ENCODE measurements at places on chromosomes 3 and 15.

DNA sequence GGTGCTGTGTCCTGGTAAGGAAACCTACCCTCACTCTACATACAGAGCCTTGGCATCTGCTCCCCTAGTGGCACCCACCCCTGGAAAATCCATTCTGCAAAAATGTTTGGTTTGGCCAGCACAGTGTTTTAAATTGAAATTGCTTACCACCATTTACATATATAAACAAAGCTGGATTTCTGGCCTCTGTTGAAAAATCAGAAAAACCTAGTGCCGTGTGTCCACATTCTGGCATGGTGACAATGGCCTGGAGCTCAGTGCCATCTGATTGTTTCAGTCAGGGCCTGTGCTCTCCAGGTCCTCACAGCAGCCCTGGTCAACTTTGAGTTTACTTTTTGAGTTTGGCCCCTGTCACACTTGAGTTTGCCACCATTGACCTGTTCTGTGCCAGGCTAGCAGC, 2.9 kb upstream of the IL17RC start:
- DNase-seq = no peak

DNA sequence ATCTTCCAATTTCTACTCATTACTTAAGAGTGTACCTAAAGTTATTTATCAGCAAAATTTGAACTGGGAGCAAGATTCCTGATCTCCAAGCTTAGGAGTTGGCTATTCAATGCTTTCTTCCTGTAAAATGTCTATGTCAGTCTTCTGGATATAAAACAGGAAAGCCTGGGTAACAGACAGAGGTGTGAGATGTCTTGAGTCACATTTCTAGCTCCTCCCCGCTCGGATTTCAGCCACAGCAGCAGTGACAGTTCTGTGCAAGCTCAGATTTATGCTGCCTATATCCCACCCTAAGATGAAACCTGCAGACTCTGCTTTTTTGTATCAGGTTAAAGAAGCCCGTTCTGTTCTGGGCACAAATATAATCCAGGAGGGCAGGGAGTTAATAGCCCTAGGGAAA, 2.1 kb upstream of the ARMC8 start:
- no peak for DNase-seq

DNA sequence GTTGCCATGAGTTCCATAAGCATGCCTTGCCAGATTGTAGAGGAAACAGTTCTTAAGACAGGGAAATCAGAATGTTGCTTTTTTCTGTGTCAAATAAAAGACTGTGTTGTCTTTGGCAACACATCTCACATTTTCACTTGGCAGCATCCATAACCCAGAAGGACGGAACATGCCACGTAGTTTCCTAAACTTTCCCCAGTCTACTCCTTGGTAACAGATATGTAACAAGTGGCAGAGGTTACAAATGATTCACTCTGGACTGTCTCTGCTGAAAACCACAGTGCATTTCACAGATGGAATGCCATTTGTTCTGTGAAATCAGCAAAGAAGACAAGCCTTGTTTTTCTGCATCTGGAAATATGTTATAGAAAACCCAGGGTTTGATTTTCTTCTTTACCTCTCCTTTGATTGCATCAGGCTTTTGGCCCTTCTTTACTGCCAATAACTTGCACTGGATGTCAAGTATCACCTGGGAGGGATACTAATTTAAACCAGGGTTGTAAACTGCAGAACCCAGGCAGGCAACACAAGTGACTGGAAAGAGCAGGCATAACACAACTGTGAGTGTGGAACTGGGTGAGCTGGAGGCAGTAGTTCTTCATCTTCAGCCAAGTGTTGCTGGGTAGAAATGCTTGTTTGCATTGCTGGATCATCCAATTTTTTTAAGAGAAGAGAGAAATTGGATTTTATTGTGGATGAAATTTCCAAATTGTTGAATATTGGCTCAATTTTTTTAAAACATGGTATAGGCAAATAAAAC, 124.4 kb upstream of the FOXB1 start:
- DNase-seq = no peak

GRCh38 chr3:81761904-81762580, 597 bp upstream of the GBE1 start:
- no peak for DNase-seq

GRCh38 chr3:185270262-185270955, 16.6 kb upstream of the EHHADH start:
- peak; percentile 57 for DNase-seq

DNA sequence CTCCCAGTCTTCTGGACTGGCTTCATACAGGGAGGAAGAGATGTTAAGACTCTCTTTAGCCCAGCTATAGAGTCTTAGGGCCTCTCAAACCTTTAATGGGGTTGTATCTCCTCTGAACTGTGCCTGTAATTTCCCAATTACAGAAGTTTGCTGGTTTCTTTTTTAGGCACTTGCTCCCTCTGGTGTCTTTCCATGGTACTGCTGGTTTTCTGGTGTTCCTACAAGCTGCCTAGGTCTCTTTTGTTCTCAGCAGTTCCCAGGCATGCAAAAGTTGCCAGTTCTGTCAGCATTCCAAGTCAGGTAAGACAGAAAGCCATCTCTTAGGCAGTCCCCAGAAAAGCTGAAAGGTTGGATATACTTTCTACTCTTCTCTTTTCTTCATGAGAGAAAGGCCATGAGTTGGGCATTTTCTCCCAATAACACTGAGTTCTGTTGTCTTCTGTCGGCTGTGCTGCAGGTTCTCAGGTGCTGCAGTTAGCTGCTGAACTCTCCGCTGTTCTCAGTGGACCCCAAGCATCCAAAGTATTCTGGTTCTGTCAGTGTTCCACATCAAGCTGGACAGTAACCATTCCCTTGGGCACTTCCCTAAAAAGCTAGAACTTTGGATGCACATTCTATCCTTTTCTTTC, 54.4 kb upstream of the EHHADH start:
- peak; percentile 21 for DNase-seq

- no peak for DNase-seq
These were observed 41.6 kb upstream of the TMEM87A start for GRCh38 chr15:42314818-42315217.

- DNase-seq = no peak
These were observed 147.9 kb downstream of the OR4M2 start for GRCh38 chr15:22228101-22228762.

- no peak for DNase-seq
These were observed 12.3 kb upstream of the KLHL40 start for GRCh38 chr3:42673082-42673481.

DNA sequence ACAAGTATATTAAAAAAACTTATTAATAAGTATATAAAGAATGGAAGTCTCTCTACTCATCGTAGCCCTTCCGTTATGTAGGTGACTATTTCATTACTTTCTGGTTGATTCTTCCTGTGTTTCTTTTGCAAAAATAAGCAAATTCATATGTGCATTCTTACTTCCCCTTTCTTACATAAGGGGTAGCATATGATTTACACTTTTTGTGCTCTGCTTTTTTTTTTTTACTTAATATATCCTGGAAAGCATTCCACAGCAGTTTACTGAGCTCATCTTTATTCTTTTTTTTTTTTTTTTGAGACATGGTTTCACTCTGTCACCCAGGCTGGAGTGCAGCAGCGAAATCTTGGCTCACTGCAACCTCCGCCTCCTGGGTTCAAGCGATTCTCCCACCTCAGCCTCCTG, 12.9 kb downstream of the SCAMP5 start:
- no peak for DNase-seq

- DNase-seq = no peak
These were observed 3.5 kb upstream of the POPDC2 start for GRCh38 chr3:119663885-119664284.

- DNase-seq = no peak
These were observed 24.6 kb upstream of the GATA2 start for GRCh38 chr3:128517648-128518047.

DNA sequence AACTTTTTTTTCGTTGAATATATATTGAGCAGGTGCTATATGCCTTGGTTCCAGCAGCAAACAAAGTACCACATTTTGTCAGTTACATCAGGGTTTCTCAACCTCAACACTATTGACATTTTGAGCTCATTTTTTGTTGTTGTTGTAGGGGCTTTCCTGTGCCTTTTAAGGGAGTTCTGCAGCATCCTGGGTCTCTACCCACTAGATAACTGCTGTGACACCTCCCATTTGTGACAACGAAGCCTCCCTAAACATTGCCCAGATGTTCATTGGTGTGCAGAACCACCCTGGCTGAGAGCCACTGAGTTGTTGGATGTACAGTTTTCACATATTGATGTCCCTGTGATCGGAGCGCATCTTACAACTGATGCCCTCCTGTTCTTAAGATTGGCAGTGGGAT, 382.6 kb downstream of the PTPRG start:
- DNase-seq = no peak

GRCh38 chr3:133277813-133278212, 122.0 kb upstream of the BFSP2 start:
- DNase-seq = no peak

DNA sequence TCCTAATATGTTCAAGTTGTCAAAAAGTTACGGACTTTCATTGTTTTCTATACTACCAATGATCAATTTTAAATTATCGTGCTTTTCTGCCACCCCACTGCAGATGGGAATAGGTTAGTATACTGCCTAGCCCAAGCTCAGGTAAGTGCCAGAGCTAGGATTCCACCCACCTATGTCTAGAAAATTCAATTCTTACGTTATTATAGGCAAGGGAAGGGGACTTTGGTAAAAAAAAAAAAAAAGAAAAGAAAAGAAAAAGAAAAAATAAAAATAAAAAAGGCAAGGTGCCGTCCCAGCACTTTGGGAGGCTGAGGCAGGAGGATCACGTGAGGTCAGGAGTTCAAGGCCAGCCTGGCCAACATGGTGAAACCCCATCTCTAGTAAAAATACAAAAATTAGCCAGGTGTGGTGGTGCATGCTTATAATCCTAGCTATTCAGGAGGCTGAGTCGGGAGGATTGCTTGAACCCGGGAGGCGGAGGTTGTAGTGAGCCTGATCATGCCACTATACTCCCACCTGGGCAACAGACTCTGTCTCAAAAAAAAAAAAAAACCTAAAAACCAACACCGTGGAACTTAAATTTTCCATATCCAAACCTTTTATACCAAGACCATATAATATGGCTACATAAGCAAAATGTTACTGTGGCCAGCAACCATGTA, 1.3 kb downstream of the RPL22L1 start:
- DNase-seq = no peak

DNA sequence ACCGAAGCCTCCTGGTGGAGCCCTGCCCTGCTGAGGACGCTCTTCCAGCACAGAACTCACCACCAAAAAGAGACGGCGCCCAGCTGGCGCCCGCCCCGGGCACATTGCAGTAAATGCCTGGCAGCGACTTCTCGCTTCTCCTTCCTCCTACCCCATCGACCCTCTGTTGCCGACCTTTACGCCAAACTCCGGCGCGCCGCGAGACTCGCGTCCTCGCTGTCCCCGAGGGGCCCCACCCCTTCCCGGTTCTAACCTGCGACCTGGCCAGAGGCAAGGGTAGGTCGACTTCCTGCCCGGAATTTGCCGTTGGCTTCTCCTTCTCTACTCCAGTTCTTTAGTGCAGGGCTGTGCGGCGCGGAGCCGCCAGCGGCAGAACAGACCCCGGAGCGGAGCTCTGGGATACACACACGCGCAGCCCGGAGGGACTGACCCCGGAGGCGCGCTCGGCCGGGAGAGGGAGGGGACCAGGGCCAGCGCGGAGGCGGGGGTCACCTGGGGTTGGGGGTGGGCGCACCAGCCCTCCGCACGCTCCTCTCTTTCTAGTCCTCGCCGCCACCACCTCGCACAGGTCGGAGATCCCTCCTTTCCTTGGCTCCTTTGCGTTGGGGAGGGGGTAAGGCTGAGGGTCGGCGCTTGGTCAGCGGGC, 226.6 kb upstream of the AZI2 start:
- no peak for DNase-seq

DNA sequence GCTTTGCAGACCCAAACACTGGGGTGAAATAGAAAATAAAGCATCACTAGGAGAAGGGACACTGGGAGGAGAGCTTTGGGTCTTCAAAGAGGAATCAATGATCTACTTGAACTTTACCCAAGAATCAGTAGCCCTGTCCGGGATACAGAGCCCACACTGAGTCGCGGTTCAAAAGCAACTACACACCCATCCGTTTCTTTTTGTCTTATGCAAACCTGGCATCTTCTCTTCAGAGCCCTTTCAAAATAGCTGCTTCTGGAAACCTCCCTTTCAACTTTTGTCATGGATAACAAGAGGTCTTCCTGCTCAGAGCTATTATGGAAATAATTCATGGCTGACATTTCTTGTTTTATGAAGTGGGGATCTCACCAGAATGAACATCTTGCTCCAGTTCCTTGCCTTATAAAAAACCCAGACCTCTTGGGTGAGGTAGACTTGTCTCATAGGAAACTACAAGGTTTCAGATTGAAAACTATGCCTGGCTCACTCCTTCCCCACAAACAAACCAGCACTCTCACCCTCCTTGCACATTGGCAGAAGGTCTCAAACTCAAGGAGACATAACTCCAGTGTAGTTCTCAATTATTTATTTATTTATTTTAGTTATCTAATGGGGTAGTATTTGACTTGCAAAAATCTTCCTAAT, 115.1 kb upstream of the ARHGEF3 start:
- no peak for DNase-seq

DNA sequence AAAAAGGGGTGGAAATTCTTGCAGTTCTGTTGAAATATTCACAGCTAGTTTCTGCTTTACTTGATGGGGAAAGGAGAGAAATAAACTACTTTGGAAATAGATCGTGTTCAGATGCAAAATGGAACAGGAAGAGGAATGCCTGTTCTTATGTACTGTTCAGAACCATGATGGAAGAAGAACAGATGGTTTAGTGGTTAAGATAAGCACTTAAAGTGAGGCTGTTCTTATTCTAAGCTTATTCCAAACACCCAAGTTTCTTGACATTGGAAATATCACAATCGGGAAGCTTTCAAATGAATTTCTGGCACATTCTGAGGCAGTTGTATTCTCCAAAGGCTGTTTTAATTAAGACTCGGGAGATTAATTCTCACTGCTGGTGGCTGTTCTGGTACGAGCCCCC, 228.5 kb downstream of the LSAMP start:
- DNase-seq = no peak

DNA sequence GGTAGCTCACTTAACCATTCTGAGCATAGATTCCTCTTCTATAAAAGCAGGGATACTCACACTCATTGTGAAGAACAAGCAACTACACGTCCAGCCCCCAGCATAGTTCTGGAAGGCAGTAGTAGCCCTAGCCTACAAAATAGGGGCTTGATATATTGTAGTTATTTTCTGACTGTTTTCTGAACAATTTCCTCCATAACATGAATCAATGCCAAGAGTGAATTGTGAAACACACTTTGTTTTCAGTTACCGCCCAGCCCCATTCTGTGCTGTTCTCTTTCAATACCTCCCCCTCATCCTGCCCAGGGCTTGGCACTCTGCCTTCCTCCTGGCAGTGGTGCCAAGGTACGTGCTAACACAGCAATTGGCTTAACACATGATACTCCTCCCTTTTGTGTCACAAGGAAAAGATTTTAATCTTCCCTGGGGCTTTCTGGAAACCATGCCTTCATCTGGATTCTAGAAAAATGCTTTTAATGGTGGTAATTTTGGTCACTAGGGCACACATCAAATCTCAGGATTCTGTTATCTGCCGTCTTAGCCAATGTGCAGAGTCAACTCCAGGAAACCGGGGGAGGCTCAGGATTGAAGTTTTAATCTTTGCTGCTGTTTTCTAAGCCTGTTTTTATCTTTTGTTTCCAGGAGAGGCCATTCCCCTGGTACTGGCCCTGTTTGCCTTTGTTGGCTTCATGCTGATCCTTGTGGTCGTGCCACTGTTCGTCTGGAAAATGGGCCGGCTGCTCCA, 37.2 kb downstream of the IL20RB start:
- DNase-seq = no peak

GRCh38 chr3:119695480-119695879, 7.3 kb upstream of the CFAP91 start:
- no peak for DNase-seq
